Urinary bladder (tissue), 4 donors: ENCODE measurements at places on chromosomes 6 and 20. TPM values are rescaled to one million over a fixed set of nuclear protein-coding genes. Genes with fewer than 3 reads are reported as not detected.

- DNase-seq, result no peak
Measured at GRCh38 chr6:42279144-42279781, 61.6 kb upstream of the MRPS10 start.

DNA sequence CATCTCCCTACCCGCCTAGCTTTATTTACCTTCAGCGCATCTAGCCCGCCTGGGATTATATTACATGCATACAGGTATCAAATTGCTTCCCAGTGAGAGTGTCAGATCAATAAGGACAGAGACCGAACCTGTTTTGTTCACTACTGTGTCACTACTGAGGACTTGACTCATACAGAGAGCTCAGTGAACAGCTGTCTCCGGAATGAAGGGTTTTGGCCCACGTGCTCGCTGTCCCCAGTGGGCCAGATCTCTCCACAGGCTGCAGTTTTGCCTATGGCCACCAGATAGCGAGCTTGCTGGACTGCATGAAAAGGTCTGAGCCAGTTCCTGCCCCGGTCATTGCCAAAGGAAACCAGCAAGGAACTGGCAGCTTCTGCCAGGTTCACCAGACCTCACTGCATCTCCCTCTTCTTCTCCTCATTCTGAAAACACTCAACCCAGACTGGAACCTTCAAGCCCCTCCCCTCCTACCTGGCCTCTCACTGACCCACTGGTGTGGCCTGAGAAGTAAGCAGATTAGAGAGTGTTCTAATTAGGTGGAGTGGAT is 150.8 kb downstream of the ZMYND8 start:
- no peak for DNase-seq

DNA sequence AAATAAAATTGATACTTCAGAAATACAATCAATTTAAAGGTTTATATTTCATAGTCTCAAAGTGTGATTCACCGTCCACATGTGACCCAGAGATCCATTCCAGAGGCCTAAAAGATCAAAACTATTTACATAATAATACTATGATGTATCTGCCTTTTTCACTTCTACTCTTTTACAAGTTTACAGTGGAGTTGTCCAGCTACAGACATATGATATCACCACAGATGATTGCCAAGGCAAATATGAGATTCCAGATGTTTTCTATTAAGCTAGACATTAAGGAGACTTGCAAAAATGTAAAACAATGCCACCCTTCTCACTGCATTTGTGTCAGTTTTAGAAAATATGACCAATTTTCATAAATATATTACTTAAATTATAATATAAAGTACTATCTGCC is 443.7 kb downstream of the GJA1 start:
- DNase-seq, result no peak

DNA sequence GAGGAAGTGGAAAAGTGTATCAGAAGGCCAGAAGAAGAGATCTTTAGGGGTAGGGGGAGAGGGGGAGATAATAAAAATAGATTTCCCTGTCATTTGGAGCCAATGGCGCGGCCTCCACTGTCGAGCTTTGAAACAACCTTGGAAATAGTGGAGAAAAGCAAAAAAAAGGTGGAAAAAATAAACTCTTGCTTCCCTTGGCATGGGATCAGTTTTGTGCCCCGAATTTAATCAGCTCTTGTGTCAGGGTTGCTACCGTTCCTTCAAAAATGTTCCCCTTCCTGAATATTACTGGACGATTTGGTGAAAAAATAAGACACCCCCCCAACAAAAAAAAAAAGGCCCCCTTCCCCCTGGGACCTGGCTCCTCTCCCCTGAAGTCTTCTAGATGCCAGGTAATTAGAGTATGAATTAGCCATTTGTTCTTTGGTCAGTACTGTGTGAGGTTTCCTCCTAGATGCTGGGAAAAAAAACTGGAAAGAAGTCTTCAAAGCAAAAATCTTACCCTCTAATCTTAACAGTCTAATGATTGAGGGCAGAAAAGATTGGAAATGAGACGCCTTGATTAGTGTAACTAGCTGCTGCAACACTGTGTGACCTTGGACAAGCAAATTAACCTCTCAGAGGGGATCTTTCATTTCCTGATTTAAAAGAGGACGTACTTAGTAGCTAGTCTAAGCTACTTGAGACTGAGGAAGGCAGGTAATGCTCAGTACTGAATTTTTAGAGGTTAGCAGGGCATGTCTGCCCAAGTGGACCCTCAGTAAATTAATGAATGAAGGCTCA is 872 bp upstream of the RBM39 start:
- no peak for DNase-seq

DNA sequence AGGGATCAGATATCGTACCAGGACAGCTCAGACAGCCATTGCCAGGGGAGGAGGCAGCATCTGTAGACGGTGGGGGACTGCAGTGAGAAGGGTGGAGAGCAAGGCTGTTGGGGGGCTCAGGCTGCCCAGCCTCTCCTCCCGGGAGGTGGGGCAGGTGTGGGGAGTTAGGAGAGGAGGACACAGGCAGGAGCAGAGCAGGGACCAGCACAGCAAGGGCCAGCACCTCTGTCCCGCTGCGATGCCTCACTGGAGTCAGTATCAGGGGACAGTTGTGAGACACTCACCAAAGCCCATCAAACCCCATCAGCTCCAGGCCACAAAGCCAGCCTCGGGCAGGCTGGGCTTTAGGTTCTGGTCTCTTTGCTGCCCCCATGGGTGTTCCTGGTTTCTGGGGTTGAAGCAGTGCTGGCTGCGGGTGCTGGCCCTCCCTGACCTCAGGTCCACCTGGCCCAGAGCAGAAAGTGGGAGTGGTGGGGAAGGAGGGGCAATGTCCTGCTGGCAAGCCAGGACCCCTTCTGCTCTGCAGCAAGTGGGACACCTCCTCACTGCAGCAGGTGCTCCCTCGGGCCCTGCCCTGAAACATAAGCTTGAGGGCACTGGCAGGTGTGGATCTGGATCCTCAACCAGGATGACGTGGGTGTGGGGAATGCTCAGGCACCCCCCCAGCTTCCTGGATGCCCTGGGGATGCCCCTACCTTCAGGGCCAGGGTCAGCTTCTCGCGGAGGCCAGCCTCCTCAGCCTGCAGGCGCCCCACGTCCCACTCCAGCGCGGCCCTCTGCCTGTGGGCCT is 83.4 kb downstream of the GINS1 start:
- no peak for DNase-seq

DNA sequence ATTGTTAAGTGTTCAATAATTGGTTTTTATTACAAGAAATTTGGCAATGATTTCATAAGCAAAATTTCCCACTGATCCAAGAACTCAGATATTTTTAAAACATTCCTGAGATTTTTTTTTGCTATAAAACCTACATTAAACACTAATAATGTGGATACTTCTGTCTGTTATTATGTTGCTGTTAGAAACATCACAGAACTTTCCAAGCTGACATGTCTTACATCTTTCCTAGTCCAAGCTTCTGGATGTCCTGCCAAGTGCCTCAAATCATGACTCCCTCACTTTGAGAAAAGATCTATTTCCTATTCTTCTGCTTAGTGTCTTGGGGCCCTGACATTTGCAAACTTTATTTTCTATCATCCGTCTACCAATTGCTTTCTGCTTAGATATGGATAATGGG is 110.8 kb downstream of the RFPL4B start:
- DNase-seq, result no peak

DNA sequence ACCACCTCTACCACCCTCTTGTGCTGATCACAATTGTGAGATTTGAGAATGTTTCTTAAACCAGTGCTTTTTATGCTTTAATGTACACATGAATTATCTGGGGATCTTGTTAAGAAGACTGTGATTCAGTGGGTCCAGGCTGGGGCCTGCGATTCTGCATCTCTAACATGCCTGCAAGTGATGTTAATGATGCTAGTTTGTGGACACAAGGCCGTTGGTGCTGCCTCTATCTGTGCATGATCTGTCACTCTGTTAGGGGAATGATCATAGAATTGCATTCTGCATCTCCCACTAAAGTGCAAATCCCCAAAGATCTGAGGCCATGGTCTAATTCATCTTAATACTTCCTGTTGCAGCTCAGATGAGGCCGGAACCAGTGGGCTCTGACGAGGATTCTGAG is 746.5 kb downstream of the PTPRT start:
- no peak for DNase-seq

GRCh38 chr20:62605236-62605943 is 36.9 kb upstream of the SLCO4A1 start:
- no peak for DNase-seq

The NOTCH4 gene
- polyA plus RNA-seq, result 27.6 TPM

The GPR6 gene
- not detected for polyA plus RNA-seq

The SMLR1 gene
- polyA plus RNA-seq, result not detected

The SLC22A2 gene
- 0.05 TPM for polyA plus RNA-seq

The SERPINB1 gene
- 29.3 TPM for polyA plus RNA-seq

The PRND gene
- polyA plus RNA-seq, result 0.04 TPM
